Stimulated activated CD4-positive, alpha-beta T cell treated with anti-CD3 and anti-CD28 coated beads, Interleukin-12 subunit alpha, Interleukin-12 subunit beta, amount 100 ng/mL, for 4 hours (primary cell): ENCODE measurements at places on chromosomes 3 and 15.

DNA sequence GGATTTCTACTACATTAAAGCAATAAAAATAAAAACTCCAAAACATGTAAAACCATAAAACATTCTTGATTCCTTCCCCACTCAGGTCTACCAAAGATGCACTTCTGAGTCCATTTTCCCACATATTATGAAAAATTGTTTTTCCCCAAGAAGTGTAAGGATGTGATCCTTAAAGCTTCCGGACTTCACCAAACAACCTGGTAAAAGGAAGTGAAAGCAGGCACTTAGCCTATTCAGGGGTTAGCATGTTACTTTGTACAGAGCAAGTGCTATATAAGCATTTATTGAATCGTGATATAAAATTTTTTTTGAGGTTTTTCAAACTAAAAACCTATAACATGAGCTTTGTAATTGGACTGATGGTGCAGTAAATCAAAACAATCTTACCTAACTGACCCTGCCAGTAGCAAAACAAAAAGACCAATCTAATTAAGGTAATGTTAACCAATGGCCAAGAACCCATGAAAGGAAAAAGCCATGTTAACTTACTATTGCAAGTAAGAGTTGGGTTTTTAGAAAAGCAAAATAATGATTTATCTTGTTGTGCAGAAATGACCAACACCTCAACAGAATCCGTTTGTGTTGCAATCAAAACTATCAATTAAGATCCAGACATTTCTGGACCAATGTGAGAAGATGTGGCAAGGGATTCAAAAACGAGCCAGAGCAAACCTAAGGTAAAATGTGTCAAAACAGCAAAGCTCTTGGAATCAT, 1.8 kb downstream of the SETD2 start:
- DNase-seq: no peak

GRCh38 chr3:195544634-195545033, 1.5 kb upstream of the PPP1R2 start:
- DNase-seq: no peak

GRCh38 chr15:62413786-62414185, 248.7 kb upstream of the C2CD4B start:
- no peak for DNase-seq

DNA sequence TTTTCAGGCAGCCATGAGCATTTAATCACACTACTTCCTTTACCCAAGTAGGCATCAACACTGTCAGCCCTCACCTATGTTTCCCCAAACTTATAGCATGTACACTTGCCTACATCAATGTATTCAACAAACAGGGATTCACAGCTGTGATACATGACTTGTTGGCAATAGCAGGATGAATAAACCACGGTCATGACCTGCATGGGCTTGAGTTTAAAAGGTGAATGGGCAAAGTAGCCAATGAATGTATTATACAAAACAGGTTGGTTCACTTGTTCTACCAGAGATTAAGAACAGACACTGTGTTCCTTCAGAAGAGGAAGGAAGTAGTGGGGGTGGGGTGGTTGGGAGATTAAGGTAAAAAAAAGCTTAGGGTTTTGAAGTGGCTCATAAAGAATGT, 861.9 kb upstream of the SEMA6D start:
- no peak for DNase-seq

GRCh38 chr3:101677436-101678286, 729 bp upstream of the ZBTB11 start:
- no peak for DNase-seq

DNA sequence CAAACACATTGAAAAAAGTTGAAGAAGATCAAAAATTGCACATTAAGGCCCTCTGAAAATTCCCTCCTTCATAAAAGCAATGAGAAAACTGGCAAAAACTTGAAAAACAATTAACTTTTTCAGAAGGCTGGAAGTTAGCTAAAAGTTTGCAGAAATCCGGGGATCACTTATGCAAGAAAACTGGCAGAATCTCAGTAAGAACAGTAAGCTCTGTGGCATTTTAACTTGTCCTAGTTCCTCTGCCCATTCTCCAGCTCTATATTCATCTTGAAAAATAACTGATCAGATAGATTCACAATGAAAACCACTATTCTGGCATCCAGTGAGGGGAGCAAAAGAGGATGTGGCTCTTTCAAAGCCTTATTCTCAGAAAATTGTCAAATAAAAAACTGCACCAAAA, 566.8 kb downstream of the NTRK3 start:
- DNase-seq: no peak

GRCh38 chr3:71037775-71038174, 545.8 kb downstream of the FOXP1 start:
- DNase-seq: no peak

DNA sequence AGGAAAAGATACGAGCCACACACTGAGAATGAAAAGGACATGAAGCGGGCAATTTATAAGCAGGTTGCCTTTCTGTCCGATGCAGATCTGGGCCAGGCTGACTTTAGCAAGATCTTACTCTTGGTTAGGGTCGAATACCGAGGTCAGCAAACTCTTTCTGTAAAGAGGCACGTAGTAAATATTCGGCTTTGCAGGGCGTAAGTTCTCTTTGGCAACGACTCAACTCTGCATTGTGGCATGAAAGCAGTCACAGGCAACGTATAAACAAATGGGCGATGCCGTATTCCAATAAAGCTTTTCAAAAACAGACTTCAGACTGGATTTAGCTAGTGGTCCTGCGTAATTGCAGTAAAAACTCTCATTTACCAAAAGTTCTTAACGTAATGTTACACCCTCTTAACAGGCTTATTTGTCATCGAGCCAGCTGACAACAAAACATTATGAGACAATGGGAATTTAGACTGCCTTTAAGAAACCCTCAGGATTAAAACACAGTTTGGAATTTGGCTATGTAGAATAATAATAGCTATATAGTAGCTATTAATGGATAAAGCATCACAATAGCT, 13.1 kb upstream of the RPL35A start:
- no peak for DNase-seq

DNA sequence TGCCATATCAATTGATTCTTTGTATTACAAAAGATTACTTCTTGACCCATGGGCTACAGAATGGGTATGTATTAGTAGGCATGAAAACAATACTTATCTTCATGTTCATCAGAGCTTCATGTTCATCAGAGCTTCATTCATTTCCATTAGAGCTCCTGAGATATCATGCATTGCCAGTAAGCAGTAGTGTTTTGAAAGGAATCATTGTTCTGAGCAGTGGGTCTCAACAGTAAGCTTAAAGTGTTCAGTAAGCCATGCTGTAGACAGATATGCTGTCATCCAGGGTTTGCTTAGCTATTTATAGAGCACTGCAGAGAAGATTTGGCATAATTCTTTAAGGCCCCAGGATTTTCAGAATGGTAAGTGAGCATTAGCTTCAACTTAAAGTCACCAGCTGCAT, 596.1 kb downstream of the ZNF385D start:
- DNase-seq: no peak

DNA sequence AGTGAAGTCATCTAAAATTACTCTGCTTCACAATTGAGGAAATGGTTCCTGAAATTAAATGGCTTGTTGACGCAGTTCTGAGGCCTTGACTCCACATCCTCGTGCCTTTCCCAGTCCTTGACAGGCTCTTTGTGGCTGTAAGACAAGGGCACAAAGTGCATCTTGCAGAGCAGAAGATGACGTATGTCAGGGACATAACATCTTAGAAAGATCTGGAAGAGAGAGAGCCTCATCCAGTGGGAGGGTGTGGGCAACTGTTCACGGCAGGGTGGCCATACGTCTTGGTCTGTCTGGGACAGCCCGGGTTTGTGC, 91.0 kb downstream of the CHRNA7 start:
- no peak for DNase-seq

DNA sequence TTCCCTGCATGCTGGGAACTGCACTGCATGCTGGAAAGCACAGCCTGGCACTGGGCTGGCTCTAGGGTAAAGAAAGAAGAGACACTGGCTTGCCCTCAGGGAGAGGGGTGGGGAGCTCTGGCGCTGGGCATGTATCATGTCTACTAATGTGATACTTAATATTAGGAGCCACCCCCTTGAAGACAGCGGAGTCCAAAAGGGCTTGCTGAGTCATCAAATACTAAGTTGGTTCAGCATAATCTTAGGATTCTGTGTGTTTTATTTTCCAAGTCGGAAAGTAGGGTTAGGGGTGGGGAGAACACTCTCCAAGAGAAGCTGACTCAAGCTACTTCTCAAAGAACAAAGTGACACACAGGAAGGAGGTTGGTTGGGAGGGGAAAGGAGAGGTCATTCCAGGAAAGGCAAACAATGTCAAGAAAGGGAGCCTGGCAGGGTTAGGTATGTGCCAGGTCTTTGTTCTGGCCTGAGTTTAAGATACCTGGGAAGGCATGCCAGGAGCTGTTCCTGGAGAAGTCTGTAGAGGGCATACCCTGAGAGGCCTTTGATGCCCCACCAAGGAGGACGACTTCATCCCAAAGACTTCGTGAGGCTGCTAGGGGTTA, 237.8 kb upstream of the NR2E3 start:
- DNase-seq: no peak

GRCh38 chr3:62445275-62445674, 71.9 kb upstream of the FEZF2 start:
- DNase-seq: no peak
